Stimulated activated CD8-positive, alpha-beta memory T cell treated with anti-CD3 and anti-CD28 coated beads, Interleukin-4, amount 100 ng/mL, for 1 hour (primary cell): ENCODE measurements at places on chromosomes 1 and 21.
A peak's percentile ranks its signal among the peaks of the same experiment; 100 is the strongest.

DNA sequence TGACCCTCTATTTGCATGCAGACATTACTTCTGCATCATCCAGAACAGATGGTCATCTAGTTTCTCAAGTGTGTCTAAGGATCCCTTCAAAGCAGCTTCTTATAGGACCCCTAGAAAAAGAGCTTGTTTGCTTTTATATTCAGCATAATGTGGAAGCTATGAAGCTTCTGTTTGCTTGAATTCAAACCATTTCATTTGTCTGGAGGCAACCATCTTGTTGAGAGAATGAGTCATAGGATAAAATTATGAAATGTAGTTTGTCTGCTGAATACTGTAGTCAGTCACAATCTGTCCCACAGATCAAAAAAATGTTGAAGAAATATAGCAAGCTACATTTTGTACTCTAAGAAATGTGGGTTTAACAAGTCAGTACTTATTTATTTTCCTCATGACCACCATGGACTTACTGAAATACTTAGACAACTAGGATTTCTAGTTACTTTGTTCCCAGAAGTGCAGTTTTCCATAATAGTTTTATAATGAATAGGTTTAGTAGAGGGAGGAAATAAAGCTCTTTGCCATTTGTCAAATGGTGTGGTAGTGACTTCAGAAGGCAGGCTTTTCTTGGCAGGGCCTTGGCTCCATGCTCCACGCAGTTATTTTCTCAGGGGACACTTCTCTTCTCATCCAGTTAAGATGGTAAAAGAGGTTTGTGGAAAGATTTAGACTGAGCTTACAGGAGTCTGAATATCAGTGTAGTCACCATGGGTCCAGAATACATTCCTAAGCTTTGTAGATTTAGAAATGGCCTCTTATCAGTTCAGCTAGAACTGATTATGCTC is 74.8 kb upstream of the DEPDC1 start:
- no peak for DNase-seq

DNA sequence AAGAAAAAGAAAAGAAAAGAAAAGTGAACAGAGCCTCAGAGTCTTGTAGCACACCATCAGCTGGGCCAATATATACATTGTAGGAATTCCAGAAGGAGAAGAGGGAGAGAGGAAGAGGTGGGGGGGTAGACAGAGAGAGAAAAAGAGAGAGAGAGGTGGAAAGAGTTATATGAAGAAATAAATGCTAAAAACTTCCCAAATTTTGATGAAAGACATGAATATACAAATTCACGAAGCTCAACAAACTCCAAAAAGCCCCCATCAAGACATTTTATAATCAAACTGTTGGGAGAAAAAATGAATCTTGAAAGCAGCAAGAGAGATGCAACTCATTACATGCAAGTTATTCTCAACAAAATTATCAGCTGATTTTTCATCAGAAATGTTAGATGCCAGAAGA is 41.5 kb upstream of the TSHB start:
- no peak for DNase-seq

DNA sequence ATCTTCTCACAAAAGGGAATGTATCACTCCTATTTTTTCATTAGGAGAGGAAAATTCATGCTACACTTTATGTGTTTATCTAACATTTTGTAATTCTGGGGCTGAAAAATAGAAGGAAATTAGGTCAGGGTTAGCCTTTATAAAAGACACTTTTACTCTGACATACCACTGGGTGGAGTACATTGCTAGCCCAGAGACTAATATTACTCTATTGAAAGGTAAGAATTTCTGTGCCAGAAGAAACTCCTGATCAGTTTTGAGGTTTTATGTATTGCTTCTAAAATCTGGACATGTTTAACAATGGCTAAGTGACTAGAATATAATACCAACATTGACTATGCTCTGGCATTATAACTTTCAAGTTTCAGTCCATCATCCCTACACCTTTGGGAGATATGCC is 724.6 kb downstream of the USP25 start:
- DNase-seq, result no peak

DNA sequence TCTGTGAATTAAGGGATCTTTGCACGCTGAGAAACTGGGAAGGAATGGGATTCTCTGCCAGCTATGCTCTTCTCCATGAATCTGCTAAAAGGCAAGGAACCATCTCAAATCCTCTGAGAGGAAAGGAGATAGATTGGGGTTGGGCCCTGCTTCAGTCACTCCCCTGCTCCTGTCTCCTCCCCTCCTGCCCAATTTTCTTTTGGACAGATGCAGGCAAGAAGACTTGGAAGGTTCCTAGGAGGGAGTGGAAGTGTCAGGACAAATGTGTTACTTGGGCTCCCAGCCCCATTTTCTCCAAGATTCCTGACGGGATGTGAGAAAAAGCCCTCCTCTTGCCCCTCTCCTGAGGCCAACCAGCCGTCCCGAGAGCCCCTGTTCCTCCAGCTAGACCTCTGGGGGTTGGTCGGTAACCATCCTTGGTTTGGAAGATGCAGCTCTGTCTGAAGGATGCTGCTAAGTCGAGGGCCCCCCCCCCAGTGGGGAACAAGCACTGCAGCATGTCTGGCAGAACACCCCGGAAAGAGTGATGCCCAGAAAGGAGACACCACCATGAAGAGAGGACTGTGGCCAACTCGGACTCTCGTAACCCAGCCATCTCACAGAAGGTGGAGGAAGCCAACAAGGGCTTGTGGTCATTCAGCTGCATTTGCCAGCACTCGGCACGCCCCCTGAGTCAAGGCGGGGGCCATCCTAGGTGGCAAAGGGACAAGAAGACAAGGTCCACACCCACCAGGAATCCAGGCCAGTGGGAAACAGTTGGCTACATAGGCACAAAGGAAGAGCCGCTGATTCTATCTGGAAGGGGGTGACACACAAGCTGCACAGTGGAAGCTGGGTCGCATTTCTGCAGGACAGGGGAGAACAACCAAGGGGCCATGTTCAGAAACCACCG is 43.7 kb downstream of the CDK18 start:
- no peak for DNase-seq

DNA sequence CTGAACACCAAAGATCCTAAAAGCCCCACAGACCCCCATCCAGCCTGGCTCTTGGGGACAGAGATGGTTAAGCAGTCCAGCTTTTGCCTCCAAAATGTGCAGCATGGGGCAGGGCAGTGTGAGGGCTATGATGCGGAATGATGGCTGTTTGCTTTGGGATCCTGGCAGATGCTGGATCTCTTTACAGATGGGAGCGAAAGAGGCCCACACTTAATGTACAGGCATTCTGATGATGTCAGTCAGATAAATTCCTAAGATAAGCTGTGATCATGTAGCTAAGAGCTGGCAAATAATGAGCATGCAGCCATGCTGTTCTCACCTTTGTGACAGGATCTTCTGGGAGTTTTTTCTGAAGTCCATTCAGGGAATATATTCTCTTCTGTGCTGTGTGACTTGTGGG is 17.6 kb upstream of the KCNQ4 start:
- no peak for DNase-seq

DNA sequence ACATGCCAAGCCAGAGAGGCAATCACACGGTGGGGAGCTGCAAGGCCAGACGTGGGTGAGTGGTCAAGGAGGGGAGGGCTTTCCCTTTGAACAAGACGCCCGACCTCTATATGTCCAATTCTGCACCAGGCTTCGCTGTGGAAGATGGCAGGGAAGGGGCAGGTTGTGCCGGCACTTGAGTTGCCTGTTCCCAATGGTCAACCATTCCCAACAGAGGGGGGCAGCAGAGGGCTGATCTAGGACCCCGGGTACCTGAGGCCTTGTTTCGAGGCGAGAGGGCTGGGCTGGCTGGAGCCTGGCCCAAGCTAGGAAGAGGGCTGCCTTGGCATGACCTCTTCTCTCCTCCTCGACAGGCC is 64.9 kb downstream of the TMEM53 start:
- DNase-seq, result peak; percentile 5

DNA sequence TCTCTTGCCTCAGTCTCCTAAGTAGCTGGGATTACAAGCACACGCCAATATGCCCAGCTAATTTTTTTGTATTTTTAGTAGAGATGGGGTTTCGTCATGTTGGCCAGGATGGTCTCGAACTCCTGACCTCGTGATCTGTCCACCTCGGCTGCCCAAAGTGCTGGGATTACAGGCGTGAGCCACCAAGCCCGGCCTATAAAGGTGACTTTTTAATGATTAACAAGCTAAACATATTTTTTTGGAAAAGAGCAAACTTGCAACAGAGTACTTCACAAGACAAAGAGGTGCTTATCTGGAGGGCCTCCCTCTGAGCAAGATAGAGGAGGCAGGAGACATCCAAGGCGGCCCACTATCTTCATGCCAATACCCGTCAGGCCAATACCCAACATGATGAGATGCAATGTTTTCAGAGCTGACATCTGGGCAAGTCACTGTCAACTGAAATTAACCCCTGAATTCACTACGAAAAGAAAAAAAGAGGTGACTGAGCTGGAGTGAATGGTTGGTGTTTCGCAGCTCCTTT is 10.5 kb downstream of the BCAR3 start:
- no peak for DNase-seq

DNA sequence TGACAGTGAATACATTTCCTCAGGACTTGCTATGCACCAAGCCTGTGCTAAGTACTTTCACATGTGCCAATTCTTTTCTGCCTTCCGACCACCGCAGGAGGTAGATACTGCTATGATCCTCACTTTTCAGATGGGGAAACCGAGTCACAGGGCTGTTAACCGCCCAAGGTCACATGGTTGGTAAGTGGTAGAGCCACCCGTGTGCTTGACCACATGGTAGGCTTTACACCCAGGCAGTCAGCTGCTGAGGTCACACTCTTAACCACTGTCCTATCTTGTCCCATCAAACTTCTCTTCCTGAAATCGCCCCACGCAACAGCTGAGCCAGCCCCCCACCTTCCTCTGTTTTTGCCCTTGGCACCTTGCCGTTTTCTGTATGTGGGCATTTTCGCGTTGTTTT is 31.0 kb upstream of the SDHB start:
- no peak for DNase-seq

DNA sequence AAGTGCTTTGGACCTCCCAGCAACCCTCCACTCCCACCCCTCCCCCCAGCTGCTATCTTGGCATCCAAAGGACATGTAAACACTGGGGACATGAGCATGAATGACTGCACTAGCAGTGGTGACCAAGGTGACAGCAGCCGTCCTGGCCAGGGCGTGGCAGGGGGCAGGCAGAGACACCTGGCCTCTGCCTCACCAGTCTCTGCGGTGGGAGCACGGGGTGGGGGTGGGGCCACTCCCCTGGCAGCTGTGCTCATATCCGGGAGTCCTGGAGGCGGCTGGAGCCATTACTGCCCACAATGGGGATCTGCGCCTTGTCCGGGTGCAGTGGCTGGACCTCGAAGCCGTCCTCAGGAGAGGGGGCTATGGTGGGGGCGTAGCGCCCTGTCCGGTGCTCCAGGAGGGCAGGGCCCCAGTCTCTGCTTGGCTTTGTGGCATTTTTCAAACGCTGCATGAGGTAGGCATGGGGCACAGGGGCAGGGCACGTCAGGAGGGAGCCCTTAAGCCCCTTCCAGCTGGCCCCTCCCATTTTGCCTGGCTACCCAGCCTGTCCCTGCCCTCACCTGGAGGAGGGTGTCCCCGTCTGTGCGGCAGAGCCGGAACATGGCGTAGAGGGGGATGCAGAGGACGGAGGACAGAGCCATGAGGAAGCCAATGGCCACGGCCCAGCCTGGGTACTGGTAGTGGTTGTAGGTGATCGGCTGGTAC is 6.0 kb downstream of the CCDC24 start:
- no peak for DNase-seq

DNA sequence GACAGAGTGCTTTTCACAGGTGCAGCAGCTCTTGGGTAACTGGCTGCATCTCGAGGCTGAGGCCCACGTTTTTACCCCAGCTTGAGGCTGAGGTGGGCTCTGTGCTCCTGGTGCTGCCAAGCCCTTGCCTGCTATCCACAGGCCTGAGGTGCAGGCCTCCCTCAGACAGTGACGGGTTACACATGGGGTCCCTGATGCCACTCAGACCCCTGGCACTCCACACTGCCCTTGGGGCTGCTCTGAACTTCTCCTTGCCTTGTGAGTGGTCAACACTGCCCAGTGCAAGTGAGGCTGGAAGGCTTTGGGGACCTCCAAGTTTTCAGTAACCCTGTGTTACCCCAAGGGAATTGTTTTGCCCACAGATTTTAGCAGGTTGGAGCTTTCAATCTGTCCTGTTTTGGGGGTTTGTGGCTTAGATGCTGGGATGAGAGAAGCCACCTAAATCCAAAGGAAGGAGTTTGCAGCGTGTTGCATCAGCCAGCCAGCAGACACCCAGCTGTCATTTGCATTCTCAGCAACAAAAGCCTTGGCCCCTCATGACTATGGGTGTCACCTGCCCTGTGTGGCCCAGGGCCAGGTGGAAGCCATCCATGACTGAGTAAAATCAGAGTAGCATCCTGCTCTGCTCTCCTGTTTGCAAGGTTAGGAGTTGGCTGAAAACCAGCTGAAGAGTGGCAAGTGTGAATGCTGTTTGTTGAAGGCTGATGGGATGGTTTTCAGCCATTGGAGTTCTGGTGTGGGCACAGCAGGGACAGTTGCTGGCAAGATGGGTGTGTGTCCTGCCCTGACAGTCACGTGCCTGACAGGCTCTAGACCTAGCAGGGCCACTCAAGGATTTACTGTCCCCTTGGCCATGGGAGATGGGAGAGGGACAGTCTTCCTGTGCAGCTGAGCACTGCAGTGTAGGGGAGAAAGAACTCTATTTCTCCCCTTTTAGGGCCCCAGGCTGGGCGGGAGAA is 3.2 kb downstream of the RNF187 start:
- no peak for DNase-seq

GRCh38 chr1:1361982-1362423 is 3.6 kb upstream of the MXRA8 start:
- no peak for DNase-seq

DNA sequence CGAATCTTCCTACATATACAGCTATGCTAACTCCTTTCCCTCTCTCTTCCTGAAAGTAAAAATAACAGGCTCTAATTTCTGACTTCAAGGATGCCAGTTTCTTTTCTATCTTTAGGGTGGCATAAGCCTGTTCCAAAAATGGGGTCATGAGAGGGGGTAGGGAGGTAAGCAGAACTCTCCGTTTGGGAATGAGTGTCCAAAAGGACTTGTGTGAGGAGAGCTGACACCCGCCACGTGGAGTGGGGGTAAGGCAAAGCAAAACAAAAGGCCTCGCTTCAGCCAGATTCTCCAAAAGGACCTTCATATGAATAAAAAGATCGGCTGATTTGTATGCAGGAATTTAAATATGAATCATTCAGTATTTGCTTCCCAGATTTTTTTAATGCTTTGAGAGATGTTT is 28.6 kb downstream of the PLPPR4 start:
- no peak for DNase-seq

GRCh38 chr1:25586181-25586588 is 30.4 kb upstream of the MAN1C1 start:
- no peak for DNase-seq

- DNase-seq, result no peak
Observed at GRCh38 chr1:221892301-221892830, 150.5 kb upstream of the DUSP10 start.

DNA sequence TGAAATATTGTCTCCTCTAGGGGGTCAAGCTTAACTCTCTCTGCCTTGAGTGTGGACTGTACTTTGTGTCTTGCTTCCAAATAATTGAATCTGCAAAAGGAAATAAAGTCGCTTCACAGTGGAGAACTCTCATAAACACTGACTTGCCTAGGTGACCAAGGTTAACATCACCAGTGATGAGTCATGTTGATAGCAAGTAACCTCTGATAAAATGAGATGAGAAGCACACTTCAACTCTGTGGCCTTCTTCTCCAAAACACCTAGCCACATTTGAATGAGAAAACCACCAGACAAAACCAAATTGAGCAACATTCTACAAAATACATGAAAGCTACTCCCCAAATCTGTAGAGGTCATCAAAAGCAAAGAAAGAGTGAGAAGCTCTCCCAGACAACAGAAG is 37.6 kb downstream of the PDE4B start:
- no peak for DNase-seq

- DNase-seq, result no peak
Observed at GRCh38 chr1:168257397-168257796, 23.3 kb upstream of the TBX19 start.

- no peak for DNase-seq
Observed at GRCh38 chr1:204447190-204447589, 35.6 kb upstream of the PPP1R15B start.
